ENCODE measurements at places on chromosomes 3 and 15.

DNA sequence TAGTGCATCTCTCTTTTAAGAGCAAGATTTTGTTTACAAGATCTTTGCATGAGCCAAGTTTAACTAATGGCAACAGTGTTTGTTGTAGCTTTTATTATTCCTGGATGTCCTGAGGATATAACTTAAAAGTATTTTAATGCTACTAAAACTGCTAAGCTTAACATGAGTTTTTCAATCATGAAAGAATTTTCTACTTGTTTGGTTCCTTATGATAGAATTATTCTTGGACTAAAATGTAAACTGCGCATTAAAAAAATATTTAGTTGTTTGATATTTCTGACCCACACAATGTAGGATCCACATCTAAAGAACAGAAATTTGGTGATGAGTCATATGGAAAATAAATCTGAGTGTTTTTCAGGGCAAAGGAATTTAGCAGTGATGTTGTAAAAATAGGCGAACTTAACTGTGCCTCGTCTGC lies 70.8 kb downstream of the RAP2B start:
- DNase-seq: no peak

- no peak for DNase-seq
Observed at GRCh38 chr3:95246413-95246812, 1183.6 kb downstream of the NSUN3 start.

- DNase-seq: no peak
Observed at GRCh38 chr3:50652709-50653108, 22.0 kb upstream of the DOCK3 start.

DNA sequence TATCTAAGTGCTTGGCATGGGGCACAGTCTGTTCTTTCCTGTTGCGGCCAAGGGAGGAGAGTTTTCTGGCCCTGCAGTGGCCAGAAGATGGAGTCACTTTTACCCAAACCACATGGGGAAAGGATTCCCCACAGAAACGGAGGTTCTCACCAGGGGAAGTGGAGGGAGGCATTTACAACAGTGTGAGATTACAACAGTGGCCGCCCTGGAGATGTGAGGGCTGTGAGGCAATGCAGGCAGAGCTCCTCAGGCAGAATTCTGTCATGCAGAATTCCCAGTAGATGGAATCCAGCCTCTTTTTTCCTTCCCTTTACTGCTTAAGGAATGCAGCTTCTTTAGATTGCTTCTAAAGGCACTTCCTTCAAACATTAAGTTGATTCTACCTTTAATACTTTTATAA lies 83.1 kb downstream of the CACNA1D start:
- no peak for DNase-seq

GRCh38 chr15:100572362-100572983 lies 29.5 kb downstream of the LINS1 start:
- no peak for DNase-seq

DNA sequence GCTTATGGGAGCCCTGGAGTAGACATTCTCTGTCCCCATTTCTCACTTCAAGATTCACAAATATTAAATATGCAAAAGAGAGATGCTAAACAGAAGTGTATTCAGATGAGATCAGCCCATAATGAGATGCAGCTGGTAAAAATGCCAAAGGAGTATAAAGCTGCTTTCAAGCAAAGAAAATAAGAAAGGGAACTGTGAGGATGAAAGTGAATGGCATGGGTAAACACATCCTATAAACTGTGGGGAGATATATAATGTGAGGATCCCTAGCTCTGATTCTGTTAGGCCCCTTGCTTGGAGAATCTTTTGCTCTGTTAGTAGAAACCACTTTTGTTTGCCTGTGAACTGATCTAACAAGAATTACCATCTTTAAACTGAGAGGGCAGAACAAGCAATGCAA lies 396.6 kb downstream of the SOX2 start:
- no peak for DNase-seq

DNA sequence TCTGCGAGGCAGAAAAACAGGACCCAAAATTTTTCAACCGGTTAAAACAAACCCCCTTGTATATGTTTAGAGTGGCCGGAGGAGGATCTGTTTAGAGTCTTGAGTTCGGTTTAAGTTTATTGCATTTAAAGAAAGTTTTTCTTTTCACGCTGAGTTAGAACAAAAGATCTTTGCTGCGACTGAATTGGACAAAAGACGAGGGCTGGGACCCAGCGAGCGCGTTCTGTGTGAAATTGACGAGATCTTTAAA lies 9.8 kb downstream of the NR2F2 start:
- DNase-seq: no peak

- peak; percentile 31 for DNase-seq
Observed at GRCh38 chr3:187828579-187829452, 83.5 kb upstream of the BCL6 start.

DNA sequence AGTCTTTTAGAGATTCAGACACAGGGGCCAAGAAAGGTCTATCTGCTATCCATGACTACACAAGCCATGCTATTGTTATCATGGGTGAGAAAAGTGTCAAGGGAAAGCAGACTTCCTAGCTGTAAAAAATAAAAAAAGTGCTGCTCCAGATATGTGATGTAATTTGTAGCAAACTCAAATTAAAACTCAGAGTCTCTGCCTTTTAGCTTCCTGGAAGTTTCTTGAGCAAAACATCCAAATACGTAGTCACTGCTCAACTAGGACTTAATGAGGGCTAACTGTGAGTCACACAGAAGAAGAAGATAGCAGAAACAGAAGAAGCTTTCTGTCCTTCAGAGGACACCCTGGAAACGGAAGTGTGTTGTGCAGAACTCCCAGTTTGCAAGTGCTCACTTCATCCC lies 393.4 kb upstream of the NR2F2 start:
- DNase-seq: no peak

DNA sequence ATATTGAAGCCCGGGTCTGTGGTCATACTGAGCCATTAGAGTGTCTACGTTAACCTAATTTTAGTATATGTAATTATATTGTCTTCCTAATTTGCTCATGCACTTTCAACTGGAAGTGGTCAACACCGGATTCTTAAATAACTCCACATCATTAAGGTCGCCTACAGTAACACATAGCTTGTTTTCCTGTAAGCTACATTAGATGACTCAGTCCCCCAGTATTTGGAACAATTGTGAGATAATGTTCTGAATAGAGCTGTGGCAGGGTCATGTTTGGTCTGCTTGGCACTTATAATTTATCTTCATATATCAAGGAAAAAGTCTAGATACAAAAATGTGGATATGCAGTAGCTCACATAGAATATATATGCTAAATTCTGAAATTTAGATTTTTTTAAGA lies 486.2 kb downstream of the IGSF11 start:
- no peak for DNase-seq

GRCh38 chr3:52303811-52304210 lies 12.3 kb upstream of the DNAH1 start:
- DNase-seq: no peak

DNA sequence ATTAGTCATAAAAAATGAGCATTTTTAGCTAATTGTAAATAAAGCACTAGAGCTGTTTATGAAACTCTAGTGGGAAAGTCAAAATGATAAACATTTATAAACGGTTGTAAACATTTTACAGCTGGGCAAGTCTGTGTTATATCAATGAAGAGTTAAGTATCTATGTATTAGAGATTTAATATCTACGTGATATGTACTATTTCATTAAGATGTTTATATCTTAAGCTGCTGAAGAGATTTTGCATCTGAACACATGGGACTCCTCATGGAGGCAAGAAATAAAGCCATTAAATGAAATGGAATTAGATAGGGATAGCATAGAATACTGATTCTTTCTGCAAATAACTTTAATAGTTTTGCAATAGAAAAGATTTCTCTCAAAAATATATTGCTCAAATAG lies 23.0 kb upstream of the CAPN7 start:
- DNase-seq: no peak

DNA sequence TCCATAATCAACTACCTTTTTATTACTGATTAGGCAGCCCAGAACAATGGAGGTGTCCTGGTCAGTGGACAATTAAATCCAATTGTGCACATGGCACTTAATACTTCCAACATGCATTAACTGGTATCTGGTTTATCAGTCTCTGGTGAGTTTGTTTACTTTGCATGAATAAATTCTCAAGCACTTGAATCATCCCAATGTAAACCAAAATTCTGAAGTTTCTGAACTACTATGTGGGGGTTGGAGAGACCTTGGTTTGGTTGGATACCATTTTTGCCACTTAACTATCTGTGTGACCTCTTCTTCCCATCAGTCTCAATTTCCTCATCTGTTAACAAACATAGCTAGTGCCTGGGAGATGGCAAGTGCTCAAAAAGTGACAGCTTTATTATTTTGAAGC lies 70.5 kb upstream of the MAP4 start:
- no peak for DNase-seq
